GM04504 (cell line): ENCODE measurements at places on chromosomes 11 and 22.
A peak's percentile ranks its signal among the peaks of the same experiment; 100 is the strongest.

DNA sequence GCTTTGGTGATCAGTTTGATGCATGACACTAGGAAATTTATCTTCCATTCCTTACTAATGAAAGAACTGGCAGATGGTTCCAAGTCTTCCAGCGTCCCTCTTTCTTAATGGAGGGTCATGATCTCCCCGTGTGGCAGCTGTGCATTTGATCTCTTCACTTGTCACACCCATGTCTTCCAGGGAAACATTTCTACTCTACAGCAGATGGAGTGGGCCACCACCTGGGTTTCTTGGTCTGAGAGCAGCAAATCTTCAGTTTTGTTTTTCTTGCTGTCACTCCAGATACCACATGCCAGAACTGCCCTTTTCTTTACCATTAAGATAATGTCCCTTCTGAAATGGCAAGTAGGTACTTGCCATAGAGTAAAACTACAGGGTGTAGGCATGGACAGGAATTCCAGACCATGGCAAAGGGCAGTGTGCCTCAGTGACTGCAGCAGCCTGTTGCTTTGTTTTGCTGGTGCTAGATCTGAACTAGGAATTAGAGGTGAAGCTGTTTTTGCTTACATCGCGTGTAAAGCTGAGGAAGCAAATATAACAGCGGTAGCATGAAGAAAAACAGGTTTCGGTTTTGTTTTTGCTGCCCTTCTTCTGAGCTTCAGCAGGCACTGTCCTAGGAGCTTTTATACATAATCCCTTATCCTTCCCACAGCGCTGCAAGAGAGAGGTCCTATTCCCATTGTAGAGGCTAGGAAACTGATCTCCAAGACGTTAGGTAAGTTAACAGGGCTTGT is 20.7 kb upstream of the C11orf96 start:
- DNase-seq = no peak

GRCh38 chr11:102361086-102362031 is 14.3 kb downstream of the BIRC2 start:
- DNase-seq = no peak

DNA sequence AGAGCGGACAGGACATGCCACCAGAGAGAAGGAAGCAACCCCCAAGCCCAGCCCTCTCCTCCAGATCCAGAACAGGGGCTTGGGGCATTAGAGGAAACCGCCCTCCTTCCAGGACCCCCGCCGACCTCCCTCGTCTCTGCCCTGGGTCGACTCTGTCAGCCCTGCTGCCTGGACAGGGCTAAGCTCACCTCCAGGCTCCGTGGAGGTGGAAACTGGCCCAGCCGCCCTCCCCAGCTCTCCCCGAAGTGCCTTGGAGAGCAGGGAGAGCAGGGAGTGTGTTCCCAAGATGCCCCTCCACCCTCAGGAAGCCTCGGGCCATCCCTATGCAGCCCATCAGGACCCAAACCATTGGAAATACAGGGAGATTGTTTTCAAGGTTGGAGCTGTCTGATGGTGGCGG is 26.8 kb downstream of the ANO1 start:
- no peak for DNase-seq

GRCh38 chr22:46754826-46755225 is 7.6 kb upstream of the TBC1D22A start:
- DNase-seq = no peak

DNA sequence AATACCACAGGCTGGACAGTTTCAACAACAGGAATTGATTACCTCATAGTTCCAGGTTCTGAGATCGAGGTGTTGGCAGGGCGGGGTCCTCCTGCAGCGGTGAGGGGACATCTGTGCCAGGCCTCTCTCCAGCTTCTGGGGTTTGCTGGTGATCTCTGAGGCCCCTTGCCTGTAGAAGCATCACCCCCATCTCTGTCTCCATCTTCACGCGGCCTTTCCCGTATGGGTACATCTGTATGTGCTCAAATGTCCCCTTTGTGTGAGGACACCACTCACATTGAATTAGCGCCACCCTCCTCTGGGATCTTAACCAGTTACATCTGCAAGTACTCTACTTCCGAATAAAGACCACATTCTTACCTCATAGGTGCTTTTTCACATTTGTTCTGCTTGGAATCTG is 1029.9 kb downstream of the BRD1 start:
- no peak for DNase-seq

DNA sequence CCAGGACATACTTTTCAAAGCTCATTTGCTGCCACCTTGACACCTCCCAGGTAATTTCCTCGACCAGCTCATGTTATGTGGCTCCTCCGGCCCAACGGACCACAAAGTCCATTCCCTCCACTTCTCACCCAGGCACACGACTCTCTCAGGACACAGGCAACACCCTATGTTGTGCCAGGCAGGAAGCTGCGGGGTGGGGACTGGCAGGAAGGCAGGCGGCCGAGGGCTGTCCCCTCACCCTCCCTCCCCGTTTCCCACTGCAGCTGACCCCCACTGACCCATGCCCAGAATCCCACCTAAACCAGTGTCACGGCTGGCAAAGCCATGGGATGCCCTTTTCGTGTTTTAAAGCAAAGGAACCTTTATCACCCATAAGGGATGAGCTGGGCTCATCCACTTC is 20.8 kb downstream of the CELSR1 start:
- no peak for DNase-seq

DNA sequence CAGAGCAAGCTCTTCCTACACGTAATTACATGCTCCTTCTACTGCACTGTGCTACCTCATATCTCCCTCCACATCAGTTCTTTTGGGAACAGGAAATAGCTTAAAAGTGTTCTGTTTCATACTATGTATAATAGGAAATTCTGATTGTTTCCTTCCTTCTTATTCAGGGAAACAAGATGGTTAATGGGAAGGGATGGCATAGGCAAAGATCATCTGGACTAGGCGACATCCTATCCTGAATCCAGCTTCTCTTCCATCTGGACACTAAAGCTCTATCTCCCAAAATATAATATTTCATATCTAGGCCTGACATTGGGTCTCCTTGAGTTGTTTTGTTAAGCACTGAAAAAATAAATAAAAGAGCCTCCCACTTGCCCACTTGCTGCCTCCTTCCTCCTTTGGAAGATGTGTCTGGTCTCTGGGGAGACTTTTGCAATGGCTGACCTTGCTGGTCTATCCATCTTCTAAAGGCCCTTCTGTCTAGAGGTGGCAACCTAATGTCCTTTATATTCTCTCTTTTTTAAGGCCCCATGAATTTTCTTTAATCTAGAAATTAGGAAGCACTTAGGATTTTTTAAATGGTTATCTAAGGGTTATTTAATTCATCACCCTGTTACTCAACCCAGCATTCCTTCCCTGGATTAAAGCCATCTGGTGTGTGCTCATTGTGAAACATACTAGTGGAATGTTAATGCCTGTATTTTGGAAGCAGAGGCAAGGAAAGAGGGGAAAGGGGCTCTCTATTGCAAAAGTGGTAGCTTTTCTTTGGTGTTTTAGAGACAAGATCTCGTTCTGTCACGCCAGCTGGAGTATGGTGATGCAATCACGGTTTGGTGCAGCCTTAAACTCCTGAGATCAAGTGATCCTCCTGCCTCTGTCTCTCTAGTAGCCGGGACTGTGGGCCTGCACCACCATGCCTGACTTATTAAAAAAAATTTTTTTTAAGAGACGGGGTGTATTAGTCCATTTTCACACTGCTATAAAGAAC is 20.6 kb downstream of the CLMP start:
- DNase-seq = peak; percentile 98

DNA sequence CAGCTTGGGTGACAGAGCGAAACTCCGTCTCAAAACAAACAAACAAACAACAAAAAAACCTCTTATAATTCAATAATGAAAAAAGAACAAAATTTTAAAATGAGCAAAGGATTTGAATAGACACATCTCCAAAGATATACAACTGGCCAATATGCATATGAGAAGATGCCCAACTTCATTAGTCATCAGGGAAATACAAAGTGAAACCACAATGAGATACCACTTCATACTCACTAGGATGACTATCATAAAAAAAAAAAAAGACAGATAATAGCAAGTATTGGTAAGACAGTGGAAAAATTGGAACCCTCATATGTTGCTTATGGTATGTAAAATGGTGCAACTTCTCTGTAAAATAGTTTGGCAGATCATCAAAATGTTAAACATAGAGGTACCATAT is 28.7 kb upstream of the BARX2 start:
- DNase-seq = no peak

GRCh38 chr22:20490183-20490940 is 5.2 kb downstream of the KLHL22 start:
- no peak for DNase-seq

- no peak for DNase-seq
Observed at GRCh38 chr22:35008213-35008612, 57.7 kb upstream of the ISX start.

GRCh38 chr22:24159650-24160049 is 21.6 kb upstream of the SUSD2 start:
- no peak for DNase-seq

DNA sequence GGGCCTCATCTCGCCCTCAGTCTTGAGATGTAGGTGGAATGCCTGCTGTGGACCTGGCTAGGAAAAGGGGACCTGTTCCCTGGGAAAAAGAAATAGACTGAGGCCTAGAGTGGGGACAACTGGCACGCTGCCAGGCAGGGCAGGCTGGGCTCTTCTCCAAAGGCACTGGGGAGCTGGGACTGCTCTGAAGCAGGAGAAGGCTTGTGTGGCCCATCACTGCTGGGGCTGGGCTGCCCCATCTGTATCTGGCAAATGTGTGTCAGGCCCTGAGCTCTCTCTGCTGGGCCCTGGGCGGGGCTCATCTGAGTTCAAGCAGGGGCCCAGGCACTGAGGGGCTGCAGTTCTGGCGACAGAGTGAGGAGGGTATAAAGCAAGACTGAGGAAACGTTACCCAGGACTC is 32.9 kb downstream of the ARVCF start:
- no peak for DNase-seq

- no peak for DNase-seq
Observed at GRCh38 chr11:47360341-47360740, 7.8 kb upstream of the MYBPC3 start.

- no peak for DNase-seq
Observed at GRCh38 chr11:111298413-111299100, at the start of gene POU2AF3. TSS of gene POU2AF3 (plus strand) at chr11:111298546. CDS start at chr11:111298582, 36 bp downstream.

- DNase-seq = no peak
Observed at GRCh38 chr11:5229796-5230195, 2.9 kb upstream of the HBB start.

- no peak for DNase-seq
Observed at GRCh38 chr11:30585125-30585891, 845 bp downstream of the MPPED2 start.

DNA sequence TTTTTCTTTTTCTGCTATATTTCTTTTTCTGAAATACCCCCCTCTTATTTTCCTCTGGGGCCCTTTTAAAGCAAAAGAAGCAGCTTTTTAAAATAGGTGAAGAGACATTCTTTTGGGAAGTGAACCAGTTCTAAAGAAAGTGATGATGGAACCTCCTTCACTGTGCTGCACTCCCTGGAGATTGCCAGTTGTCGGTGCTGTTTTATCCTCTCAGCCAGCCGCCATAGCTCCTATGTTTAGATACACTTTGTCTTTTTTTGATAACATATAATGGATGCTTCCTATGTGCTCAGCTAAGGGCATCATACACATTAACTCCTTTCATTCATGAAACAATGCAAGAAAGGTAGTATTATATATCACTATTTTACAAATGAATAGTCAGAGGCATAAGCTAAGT is 14.0 kb downstream of the CFAP300 start:
- no peak for DNase-seq

DNA sequence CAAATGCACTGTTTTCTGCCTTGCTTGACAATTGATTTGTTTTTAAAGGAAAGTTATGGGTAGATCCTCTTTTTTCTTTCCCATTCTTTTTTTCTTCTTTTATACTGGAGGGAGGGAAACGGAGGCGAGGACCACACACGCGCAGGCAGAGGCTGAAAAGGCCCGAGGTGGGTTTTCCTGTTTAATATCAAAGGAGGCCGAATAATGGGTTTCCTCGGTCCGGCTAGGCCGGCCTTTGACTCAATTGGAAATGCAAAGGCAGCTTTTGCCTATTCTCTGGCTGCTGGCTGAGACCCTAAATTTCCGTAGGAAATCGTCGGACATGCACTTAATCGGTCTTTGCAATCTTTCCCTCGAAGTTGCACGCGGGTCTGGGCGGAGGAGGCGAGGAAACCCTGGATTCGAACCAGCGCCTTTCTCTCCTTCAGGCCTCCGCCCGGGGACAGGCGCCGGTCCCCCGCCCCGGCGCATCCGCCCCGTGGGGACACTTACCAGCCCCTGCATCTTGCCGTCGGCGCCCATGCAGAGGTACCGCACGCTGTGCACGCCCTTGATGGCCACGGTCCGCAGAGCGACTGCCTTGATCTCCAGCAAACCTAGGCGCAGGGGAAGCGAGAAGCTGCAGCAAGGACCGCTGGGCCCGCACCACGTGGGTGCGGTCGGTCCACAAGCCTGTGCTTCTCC is 911 bp downstream of the FGF19 start:
- no peak for DNase-seq

DNA sequence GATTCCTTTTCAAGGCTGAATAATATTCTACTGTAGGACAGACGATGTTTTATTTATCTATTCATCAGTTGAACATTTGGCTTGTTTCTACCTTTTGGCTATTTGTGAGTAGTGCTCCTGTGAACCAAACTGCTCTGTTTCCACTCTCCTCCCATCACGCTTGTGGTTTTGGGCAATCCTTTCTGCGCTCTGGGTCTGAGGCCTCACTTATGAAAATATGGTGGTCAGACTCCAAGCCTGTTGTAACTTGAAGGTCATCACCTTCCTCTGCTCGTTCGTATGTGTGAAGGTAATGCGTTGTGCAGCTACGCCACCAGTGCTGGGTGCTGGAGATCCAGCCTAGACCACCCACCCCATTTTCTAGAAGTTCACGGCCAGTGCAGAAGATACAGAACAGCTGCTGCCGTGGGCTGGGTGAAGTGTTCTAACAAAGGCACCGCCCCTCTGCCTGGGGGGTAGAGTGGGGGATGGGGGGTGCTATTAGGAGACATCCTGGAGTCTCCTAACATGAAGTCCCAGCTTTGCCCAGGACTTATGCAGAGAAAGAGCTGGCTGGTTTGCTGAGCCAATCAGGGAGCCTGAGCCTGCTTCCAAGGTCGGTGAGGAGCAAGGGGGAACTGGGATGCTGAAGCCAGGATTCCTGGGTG is 21.0 kb downstream of the PTPN5 start:
- DNase-seq = no peak

GRCh38 chr22:29636751-29637150 is 33.3 kb downstream of the NF2 start:
- DNase-seq = no peak

GRCh38 chr11:113651023-113651422 is 55.1 kb downstream of the TMPRSS5 start:
- DNase-seq = no peak

DNA sequence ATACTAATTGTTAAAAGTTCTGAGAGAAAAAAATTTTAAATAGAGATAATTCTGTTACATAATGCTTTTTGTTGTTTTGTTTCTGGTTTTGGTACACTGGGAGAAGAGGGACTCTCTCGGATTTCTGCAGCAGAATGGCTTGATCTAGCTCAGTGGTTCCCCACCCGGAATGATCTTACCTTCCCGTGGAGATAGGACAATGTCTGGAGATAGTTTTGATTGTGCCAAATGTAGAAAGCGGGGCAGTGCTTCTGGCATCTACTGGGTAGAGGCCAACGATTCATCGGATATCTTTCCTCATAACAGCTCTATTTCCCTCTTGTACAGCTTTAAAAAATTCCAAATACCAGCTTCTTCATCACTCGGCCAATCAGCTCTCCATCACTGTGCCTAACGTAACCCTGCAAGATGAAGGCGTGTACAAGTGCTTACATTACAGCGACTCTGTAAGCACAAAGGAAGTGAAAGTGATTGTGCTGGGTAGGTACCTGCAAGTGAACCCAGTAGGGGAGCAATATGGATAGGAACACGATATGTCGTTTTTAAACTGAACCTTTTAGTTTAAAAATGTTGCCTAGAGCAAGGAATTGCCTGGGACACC is 13.2 kb downstream of the CRTAM start:
- no peak for DNase-seq

GRCh38 chr11:70912226-70912840 is 340.0 kb downstream of the SHANK2 start:
- DNase-seq = no peak
